NCI-H510A treated with DMSO at 0.1 percent for 48 hours (cell line): ENCODE measurements at places on chromosomes 13 and 19.

DNA sequence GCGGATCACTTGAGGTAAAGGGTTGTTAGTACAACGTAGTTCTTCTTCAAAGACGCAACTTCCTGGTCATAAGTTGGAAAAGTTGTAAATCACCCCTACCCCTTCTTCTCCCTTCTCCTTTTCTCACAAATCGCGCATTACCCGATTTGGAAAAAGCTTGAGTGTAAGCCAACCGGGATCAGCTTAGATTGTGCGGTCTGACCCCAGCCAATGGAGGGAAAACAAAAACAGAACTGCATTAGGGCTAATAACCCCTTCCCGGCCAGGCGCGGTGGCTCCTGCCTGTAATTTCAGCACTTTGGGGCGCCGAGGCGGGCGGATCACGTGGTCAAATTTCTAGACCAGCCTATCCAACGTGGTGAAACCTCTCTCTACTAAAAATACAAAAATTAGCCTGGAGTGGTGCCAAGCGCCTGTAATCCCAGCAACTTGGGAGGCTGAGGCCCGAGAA is 806 bp downstream of the ZNF90 start:
- DNase-seq = no peak

DNA sequence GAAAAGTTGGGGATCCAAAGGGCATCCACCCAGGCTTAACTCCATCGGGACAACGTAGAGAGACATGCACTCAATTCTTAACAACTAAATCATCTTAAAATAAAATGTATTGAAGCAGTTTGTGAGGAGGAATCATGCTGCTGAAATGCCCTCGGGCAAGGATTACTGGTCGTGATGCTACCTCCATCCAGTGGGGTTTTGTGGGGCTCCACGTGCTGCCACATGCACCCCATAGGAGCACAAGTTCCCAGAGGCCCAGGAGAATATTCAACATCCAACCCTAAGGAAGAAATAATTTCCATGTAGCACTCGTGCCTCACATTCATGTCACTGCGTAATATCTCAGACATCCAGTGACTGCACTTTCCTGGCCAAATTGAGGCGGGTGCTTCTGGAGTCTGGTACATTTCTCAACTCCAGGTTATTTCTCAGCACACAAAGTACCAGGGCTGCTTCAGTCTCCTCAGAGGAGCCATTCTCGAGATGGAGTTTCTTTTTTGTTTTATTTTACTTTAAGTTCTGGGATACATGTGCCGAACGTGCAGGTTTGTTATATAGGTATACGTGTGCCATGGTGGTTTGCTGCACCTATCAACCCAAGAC is 429.8 kb downstream of the FOXO1 start:
- no peak for DNase-seq

DNA sequence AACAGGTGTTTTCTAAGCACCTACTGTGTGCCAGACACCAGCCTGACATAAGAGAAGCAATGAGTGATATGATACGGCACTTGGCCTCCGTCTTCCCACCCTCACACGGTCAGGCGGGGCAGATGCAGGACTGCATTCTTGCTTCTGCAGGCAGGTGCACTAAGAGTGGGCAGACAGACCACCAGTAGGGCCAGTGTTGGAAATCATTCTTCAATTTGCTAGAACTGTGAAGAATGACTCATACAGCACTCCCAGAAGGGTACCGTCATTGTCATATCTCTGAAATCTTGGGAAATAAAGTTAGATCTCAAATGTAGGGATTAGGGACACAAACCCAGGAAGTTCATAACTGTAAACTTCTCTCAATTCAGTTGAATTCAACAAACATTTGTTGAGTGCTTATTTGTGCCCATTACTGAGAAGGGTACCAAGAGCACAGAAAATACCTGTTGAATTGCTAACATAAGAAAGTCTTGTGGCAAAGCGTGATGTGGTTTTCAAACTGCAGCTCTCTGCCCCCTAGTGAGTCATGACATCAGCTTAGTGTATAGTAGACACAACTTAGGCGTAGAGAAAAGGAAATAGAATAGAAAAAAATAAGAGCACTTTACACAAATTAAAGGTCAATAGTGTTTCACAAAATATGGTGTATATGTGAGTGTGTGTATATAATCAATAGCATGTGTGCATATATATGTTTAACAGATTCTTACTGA is 76.1 kb downstream of the TEX26 start:
- no peak for DNase-seq

DNA sequence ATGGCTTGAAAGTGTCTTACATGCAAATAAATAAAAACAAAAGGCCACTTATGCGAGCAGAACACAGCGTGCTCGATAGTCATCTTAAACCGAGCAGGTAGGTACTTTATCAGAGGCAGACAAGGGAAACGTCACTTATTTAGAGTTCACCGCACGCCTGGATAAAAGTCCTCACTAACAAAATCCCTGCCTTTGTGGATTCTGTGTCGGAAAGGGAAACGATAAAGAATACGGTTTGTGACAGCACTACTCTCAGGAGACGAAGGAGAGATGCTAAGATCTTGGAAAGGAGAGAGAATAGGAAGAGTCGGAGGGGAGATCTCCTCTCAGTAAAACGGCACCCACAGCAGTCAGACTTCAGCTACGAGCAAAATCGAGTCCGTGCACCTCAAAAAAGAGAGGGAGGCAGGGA is 581 bp downstream of the RCBTB1 start:
- peak; percentile 21 for DNase-seq

- no peak for DNase-seq
These were observed 14.6 kb upstream of the FFAR2 start for GRCh38 chr19:35433448-35433847.

- DNase-seq = no peak
These were observed 9.3 kb downstream of the LILRA4 start for GRCh38 chr19:54329476-54330165.

- DNase-seq = peak; percentile 19
These were observed 17.7 kb downstream of the CCDC97 start for GRCh38 chr19:41327576-41328156.

DNA sequence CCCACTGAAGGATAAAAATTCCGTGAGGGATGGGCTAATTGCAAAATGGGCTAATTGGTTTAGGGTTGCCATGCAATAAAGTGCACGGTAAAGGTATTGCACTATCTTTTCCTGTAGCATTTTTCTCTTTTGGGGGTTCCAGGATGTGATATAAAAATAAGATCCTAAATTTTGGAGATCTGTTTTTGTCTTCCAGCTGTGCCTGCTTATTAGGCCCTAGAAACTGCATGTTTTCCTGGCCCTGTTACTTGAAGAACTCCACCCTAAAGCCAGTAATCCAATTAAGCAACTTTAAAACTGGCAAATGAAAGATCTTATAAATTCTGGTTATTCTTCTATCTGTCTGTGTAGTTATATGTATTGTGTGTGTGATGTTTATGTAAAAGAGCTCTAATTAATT is 2489.6 kb downstream of the PCDH9 start:
- DNase-seq = no peak

DNA sequence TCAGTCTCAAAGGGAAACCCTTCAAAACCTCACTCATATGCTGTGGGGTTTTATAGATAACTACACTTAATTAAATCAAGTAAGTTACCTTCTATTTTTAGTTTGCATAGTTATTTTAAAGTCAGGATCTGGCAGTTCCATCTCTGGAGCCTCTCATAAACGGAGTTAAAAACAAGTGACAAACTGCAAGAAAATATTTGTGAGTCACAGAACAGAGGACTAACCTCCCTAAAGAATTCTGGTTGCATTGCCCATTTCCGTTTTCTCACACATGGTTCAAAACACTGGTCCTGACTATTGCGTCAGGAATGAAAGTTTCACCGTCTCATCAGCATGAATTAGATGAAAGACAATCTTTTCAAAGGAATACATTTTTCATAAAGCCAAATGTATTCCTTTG is 10.6 kb downstream of the RXFP2 start:
- no peak for DNase-seq

DNA sequence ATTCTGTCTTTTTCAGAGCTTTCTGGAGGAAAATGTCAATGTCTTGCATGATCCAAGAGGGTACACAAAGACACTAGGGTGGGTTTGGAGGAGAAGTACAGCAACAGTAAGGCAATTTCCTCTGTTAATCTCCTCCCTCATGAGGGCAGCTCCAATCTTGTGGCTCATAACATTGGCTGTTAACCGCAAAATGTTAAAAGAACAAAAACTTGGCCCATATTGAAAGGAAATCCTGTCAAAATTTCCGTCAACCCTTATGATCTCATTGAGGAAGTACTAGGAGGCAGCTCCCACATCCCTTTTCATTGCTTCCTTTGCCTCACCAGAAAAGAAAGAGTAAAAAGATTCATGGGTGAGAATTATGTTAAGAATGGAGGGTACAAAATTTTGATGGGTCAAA is 11.6 kb downstream of the OXGR1 start:
- no peak for DNase-seq

DNA sequence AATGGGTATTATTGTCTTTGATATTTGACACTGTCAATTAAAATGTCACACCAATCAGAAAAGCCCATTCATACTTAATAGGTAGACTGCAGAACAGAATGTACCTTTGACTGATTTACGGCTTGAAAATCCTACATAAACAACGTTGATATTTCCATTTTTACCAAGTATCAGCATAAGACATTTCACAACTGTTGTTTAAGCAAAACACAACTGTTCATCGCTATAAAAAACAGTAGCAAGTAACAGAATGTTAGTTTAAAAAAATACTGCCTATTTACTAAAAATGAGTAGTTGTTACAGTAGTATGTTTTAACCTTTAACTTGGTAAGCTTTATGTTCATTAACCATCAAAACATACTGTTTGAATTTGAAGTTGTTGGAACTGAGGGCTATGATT is 1096.6 kb downstream of the PCDH17 start:
- no peak for DNase-seq

DNA sequence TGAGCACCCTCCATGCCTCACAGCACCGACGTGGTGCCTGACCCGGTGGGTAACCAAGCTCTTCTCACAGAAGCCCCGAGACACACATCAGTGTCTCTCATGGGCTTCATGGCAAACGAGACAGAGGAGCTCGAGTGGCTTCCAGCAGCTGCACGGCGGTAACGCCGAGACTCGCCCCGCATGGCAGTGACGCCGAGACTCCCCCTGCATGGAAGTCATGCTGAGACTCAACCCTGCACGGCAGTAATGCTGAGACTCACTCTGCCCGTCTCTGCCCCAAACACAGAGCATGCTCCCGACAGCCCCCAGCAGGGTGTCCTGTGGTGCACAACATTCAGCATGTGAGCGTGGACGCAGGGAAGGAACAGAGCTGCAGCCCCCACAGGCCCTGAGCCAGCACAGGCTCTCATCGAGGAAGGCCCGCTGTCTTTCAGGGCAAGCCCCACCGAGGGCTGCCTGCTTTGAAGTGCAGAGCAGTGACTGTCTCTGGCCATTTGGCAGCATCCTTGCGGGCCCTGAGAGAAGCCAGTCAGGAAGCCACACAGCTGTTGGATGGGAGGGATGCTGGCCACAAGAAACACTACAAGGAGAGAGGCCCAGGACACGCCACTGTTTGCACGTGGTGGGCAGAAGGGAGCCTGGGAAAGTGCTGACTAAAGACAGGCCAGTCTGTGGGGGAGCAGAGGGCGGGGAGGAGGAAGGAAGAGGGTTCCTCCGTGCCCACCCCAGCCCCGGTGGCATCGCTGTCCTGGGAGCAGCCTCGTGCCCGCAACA is 9.5 kb downstream of the GAS6 start:
- no peak for DNase-seq

GRCh38 chr13:19658831-19659230 is 25.4 kb downstream of the MPHOSPH8 start:
- DNase-seq = no peak

- DNase-seq = no peak
These were observed 2.5 kb downstream of the CFD start for GRCh38 chr19:861756-862580.

DNA sequence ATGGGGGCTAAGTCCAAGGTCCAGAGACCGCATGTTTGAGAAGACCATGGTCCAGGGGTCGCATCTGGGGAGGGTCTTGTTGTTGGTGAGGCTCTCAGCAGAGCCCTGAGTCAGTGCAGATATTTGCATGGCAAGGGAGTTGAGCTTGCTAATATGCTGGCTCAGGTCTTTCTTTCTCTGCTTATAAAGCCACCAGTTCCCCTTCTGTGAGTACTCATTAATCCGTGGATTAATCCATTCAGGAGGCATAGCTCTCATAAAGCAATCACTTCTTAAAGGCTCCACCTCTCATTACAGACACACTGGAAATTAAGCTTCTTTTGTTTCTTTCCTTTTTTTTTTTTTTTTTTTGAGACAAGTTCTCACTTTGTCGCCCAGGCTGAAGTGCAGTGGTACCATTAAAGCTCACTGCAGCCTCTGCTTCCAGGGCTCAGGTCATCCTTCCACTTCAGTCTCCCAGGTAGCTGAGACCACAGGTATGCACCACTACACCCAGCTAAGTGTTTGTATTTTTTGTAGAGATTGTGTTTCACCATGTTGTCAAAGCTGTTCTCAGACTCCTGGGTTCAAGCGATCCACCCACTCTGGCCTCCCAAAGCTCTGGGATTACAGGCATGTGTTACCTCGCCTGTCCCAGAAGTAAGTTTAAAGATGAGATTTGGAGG is 216.4 kb downstream of the SLITRK5 start:
- peak; percentile 34 for DNase-seq

DNA sequence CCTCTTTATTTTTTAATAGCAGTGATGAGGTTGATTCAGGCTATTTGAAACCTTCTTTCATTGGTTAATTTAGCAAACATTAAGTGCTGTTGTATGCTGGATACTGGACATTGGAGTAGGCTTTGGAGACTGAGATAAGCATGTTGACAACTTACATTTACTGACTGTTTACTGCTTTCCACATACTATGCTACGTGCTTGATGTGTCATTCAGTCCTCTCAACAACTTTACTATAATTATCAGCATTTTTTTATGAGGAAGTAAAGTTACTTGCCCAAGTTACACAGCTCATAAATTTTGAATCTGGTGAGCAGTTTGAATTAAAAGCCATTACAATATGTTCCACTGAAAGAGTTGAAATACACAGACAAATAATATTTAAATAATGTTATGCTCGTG is 83.8 kb downstream of the GJA3 start:
- no peak for DNase-seq

DNA sequence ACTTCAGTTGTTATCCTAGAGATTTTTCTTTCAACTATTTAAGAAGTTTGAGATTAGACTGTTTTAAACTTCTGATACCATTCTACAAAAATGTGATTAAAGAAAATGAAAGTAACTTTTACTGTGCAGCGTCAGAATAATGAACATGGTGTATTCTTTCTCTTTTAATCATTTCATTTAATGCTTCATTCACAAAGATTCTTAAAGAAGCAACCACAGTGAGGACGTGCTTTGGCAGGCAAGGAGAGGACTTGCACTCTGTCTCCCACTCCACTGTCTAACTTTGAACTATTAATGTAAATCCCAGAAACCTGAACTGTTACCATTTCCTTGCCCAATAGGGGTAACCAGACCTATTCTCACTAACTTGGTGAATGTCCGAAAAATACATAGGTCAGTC is 137.0 kb downstream of the KCNRG start:
- no peak for DNase-seq
